ENCODE measurements at places on chromosomes 5 and 9.

GRCh38 chr5:108529381-108529780, 147.5 kb upstream of the FBXL17 start:
- DNase-seq: no peak

- no peak for DNase-seq
These were observed 99.1 kb upstream of the RUFY1 start for GRCh38 chr5:179451114-179451827.

DNA sequence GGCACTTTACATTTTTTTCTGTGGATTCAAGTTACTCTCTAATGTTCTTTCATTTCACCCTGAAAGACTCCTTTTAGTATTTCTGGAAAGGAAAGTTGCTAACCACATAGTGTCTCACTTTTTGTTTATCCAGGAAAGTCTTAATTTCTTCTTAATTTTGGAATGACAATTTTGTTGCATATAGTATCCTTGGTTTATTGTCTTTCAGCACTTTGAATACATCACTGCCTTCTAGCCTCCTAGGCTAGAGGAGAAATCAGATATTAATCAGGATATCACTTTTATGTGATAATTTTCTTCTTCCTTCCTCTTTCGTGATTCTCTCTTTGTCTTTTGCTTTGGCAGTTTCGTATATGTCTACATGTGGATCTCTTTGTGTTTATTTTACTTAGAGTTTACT, 11.4 kb downstream of the ADGRV1 start:
- DNase-seq: no peak

DNA sequence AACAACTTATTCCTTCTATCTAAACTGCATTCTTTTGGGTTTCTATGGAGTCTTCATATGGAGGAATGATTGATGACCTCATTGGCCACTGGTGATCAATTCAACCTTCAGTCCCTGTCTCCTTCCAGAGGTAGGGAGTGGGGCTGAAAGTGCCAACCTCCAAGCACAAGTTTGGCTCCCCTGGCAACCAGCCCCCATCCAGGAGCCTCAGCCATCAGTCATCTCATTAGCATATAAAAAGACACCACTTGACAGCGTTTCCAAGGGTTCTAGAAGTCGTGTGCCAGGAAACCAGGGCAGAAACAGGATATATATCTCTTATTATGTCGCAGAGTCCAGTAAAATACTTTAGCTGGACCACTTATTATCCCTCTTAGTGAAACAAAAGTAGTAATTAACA, 9.8 kb downstream of the SLC31A2 start:
- DNase-seq: no peak
